ENCODE measurements at places on chromosomes 4 and X.
A peak's percentile ranks its signal among the peaks of the same experiment; 100 is the strongest.

DNA sequence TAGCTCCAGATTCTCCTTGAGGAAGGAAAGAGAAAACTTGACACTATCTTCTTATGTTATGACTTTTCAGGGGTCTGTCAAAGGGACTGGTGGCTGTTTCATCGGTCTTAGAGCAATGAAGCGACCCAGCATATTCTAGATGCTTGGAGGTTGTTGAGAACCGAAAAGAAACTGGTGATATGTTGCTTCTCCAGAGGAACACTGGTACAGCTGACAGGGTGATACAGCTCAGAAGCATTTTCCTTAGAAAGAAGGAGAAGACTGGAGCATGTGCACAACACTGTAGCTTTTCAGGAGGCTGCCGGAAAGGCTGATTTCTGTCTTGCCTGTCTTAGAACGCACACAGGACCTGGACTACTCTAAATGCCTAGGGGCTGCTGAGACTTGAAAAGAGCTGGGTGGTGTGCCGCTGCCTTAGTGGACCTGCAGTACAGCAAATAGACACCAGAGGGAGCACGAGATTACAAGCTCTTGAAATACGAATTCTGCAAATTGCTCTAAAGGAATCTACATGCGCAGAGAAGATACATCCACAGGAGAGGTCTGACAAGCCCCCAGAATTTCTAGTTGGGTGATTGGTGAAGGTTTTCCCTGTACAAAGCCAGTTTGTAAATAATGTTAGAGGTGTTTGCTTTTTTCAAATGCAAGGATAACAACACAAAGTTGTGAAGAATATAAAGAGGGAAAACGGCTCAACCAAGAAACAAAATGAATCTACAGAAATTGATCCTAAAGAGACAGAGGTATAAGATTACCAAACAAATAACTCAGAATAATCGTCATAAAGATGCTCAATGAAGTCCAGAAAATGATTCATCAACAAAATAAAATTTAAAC, 223.1 kb upstream of the DMD start:
- peak; percentile 74 for DNase-seq

- no peak for DNase-seq
Measured at GRCh38 chrX:109626637-109627036, 1.7 kb upstream of the KCNE5 start.

GRCh38 chr4:181643466-181643865, 599.7 kb upstream of the TENM3 start:
- no peak for DNase-seq

- peak; percentile 93 for DNase-seq
Measured at GRCh38 chr4:153466949-153467896, 1.1 kb downstream of the TMEM131L start.

All from body of pancreas (tissue), 4 donors.